SK-N-MC (cell line): ENCODE measurements at places on chromosomes 2 and 18.

DNA sequence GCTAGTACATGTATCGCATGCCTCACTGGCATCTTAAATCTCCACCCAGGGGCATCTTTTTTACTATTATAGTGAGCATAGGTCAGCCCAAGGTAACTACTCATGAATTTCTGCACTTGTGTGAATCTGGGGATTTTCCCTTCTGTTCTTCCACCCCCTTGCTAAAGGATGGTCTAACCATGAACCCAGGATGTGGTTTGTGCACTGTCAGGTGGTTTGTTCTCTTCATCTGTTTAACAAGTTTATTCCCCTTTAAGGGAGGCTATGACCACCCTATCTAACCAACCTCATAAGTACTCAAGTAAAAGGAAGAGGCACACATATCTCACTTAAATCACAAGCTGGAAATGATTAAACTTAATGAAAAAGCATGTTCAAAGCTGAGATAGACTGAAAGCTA is 243.0 kb downstream of the RPRM start:
- DNase-seq = no peak

- DNase-seq = no peak
These were observed 6.4 kb downstream of the ZEB2 start for GRCh38 chr2:144513388-144514101.

DNA sequence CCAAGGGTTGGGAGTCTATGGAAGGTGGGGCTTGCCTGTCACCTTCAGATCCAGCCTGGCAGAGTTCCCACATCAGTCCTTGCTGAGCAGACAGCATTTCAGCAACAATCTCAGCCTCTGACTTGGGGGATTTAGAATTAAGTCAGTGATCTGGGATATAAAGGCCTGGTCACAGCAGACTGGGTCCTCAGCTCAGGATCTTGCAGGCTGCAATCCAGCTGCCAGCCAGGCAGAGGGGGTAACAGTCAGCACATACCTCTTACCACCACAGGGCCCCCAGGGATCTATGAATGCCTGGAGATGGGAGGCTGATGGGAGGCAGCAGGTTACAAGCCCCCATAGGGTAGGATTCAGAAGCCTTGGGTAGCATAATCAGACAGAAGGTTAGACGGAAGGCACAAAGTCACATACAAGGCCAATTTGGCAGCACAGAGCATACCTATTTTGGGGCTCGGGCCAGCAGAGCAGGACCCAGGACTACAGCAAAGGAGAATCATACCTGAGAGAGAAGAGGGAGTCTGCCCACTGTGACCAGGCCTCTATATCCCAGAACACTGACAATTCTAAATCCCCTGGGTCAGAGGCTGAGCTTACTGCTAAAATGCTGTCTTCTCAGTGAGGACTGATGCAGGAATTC is 163.5 kb downstream of the MTCL1 start:
- no peak for DNase-seq

GRCh38 chr2:6972067-6972710 is 55.0 kb downstream of the RNF144A start:
- no peak for DNase-seq

DNA sequence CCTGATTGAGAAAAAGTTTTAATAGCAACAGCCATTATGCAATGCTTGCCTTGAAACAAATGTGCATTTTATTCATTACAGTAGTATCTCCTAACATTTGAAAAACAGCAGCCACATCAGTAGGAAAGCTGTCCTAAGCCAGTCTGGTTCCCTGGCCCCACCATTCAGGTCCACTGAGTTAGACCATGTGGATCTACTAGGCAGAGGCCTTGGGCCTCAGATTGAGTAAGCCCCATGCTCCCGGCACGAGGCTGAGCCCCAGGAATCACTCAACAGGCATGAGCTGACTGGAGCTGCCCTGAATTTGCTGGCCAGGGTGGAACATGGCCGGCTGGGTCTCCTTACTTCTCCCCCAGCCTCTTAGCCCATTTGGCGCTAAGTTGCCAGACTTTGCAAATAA is 103.4 kb downstream of the ZFP36L2 start:
- no peak for DNase-seq

DNA sequence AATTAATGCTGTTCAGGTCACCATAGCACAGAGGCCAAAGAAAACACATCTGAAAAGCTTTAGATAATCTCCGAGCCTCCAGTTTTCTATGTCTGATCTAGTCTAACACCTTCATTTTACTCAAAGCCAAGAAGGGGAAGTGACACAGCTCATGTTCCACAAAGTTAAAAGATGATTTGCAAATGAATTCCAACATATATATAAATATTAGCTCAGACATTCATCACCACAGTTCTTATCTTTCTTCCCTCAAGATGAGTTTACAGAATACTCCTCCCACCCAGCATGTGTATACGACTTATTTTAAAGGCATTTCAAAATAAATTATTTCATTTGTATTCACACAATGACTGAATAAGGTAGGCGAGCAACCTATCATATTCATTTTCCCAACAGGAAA is 82.4 kb downstream of the AAK1 start:
- DNase-seq = no peak

- no peak for DNase-seq
These were observed 33.9 kb downstream of the RAB31 start for GRCh38 chr18:9741793-9742523.

GRCh38 chr18:49999128-49999527 is 185.8 kb upstream of the ACAA2 start:
- DNase-seq = no peak

- DNase-seq = no peak
These were observed 9.0 kb downstream of the METTL21A start for GRCh38 chr2:207616185-207616584.

DNA sequence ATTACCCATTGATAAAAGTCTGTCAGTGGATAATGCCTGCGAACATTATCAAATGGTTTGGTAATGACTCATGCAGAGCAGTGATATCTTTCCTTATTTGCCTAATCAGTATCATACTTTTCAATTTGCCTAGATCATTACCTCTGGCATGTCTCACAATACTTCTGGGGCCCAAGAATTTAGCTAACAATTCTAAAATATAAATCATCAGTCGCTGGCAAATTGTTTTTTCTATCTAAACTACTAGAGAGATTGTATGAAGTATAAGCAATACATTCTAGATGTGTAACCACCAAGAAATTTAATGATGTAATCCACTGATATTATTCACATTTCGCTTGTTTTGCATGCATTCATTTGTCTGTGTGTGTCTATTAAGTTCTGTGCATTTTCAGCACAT is 191.2 kb upstream of the CDH19 start:
- peak; percentile 5 for DNase-seq

DNA sequence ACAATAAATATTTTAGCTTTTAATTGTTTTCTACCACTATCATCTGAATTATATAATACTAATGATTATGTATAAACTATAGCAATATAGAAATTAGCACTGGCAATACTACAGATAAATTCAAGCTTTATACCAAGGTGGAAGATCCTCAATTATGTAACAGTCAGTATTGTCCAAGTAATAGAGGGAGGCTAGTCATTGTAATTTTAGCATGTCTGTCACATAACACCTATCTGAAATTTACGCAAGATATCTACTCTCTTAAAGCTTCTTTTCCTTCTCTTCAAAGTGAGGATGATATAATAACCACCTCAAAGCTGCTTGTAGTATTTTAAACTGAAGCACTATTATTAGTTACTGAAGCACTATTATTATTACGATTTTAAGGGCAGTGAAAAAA is 12.2 kb downstream of the KCNJ3 start:
- no peak for DNase-seq

DNA sequence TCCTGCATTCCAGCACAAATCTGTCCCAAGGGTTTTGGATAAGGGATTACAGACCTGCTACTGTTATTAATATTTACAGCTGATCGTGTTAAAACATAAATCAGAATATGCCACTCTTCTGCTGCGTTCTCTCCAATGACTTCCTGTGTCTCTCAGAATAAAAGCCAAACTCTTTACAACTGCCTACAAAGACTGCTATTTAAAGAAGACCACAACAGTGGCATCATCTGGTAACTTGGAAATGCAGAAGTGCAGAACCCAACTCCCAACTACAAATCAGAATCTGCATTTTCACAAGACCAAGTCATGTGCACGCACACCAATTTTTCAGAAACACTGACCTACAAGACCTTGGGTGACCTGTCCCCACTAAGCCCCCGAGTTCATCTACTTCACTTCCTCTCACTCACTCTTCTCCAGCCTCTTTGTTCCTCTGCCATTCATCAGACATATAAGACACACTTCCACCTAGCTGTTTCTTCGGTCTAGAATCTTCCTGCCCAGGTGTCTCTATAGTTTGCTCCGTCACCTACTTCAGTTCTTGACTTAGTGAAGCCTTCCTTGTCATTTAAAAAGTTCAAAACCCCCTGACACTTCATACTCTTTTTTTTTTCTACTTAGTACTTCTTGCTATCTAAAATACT is 36.0 kb downstream of the CHN1 start:
- no peak for DNase-seq

GRCh38 chr2:229335330-229335729 is 64.2 kb upstream of the PID1 start:
- no peak for DNase-seq
